ENCODE measurements at places on chromosomes 5 and 9.

- DNase-seq: no peak
These were observed 83.8 kb upstream of the TNFAIP8 start for GRCh38 chr5:119271758-119272730.

- no peak for DNase-seq
These were observed 5.6 kb downstream of the MEGF9 start for GRCh38 chr9:120708526-120709224.

GRCh38 chr5:170390472-170390871, 1.3 kb upstream of the KCNMB1 start:
- no peak for DNase-seq

DNA sequence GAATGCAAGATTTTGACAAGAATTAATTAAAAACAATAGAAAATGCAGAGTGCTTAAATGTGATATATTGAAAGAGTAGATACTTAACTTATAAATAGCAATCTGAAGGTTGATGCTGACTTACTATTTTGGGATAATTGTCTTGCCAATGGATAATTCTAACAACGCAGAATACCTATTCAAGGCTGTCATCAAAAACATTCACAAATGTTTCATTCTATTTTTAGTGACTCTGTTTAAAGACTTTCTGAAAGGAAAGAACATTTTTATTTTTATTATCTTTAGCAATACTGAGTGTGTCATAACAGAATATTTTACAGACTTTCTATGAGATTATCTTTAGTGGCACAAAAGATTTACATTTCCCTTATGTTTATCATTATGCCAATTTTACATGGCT, 38.1 kb downstream of the ANKRD55 start:
- DNase-seq: no peak

GRCh38 chr5:94771742-94772141, 153.3 kb downstream of the SLF1 start:
- no peak for DNase-seq

DNA sequence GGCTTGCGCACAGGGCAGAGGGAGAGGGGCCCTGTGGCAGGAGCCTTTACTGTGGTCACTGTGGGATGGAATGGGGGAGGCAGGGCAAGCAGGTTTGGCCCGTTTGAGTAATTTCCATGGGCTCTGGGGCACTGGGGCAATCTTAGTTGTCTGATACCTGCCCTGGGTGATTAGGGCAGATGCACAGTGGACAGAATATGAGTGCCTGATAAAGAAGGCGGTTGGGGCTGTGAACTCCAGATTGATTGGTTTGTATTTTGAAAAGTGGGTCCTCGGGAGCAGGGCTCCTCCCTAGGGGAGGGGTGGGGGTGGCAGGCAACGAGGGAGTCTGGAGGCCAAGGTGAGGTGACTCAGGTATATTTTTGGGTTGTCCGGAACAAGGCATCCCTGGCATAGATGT, 247.5 kb downstream of the NSG2 start:
- no peak for DNase-seq

All from stimulated activated CD4-positive, alpha-beta T cell treated with anti-CD3 and anti-CD28 coated beads, Interleukin-12 subunit alpha, Interleukin-12 subunit beta, amount 100 ng/mL, for 24 hours (primary cell).